ENCODE measurements at places on chromosomes 5 and 9.

- DNase-seq: no peak
Observed at GRCh38 chr9:5579881-5580280, 49.0 kb upstream of the RIC1 start.

DNA sequence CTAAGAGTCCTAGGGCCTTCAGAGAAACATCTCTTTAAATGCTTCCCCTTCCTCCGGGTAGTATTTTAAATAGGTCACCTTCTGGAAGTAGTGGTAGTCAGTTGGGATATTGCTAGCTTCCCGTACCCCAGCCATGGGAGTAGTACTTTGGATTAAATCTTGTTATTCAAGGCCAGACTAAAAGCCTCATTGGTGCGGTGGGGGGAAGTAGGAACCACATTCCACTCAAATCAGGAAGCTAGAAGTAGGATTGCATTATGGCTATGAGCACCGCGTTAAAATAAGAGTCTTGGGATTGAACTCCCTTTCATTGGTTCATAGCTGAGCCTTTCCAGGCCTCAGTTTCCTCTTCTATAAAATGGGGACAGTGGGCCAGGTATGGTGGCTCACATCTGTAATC lies 6.7 kb downstream of the KCNIP1 start:
- DNase-seq: no peak

DNA sequence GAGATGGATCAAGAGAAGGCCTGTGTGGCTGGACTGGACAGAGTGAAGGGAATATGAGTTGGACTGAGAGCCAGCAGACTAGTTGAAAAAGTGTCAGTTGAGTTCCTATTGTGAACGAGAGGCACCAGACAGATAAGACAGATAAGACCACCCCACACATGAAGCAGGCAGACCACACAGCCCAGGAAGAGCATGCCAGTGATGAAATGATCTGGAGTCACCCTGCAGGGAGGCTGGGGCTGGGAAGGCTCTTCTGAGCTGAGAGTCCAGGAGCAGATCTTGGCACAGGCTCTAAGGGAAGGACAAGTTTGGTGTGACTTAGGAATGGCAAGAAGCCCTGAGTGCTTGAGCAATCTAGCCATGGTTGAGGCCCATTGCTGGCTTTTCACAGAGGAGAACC lies 10.6 kb upstream of the SLC25A48 start:
- no peak for DNase-seq

GRCh38 chr5:5134107-5134506 lies 6.0 kb upstream of the ADAMTS16 start:
- DNase-seq: no peak

GRCh38 chr9:5853617-5854016 lies 20.7 kb upstream of the ERMP1 start:
- no peak for DNase-seq

DNA sequence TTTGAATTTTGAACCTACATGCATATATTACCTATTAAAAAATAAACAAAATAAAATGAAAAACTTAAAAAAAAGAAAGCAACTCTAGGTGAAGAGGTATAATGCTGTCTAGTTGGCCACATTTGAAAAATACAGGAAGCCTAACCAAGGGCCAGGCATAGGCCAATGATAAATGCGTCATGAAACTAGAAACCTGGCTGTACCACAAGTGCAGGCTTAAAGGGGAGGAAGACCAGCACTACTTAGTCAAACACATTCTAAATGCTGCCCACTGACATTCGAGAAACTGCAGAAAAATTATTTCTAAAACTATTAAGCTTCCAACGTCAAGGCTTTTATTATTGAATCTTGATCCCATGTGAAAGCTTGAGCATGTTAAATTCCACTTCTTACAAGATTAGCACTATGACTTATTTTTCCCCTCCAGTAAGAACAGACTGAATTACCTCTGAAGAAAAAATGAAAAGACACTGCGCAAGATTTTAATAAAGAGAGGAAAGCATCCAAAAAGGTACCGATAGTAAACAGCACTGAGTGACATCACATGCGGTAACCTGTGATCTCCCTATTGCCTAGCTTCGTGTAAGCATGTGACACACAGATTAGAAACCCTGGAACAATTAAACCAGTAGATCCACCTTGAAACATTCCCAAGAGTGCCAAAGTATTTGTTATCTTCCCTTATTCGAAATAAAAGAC lies 16.2 kb downstream of the CDC14B start:
- DNase-seq: no peak

- DNase-seq: no peak
Observed at GRCh38 chr9:130995086-130996011, 13.6 kb upstream of the LAMC3 start.

- no peak for DNase-seq
Observed at GRCh38 chr5:166909926-166910325, 1381.5 kb upstream of the WWC1 start.

DNA sequence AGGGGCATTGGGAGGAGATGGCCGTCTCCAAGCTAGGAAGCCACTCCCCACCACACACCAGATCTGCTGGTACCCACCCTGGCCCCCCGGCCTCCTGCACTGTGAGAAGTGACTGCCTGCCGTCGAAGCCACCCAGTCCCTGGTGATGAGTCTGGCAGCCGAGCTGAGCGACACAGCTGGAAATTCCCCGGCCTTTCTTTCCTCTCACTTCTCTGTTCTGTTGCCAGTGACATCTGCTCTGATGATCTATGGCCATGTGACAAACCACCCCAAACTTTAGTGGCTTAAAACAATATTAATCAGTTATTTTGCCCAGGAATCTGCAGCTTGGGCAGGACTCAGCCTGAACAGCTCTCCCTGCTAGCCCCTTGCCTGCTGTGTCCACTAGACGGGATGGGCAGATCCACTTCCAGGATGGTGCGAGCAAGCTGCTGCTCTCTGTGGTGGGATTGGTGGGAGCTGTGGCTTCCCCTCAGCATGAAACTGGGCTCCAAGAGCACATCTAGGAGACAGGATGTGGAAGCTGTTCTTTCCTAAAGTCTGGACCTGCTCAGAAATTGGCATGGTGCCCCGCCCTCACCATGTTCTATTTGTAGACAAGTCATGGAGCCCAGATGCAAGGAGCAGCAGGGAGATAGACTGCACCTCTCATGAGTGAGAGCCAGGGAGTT lies 211.2 kb downstream of the GADD45G start:
- DNase-seq: no peak

DNA sequence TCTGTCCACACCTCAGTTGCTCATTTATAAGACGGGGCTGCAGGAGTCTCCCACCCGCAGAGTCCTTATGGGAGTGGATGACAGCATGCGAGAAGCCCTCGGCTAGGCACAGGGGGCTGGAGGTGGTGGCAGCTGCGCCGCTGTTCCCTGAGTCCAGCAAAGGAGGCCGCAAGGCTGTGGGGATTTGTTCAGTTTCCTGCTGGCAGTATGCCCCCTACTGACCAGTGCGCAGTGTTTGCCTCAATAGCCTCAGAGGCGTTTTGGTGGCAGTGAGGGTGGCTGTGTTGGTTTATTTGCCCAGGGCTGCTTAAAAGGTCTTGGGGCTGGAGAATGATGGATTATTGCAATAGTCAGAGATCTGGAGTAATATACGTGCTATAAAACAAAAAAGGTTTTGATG lies 176.3 kb upstream of the OTULINL start:
- no peak for DNase-seq

DNA sequence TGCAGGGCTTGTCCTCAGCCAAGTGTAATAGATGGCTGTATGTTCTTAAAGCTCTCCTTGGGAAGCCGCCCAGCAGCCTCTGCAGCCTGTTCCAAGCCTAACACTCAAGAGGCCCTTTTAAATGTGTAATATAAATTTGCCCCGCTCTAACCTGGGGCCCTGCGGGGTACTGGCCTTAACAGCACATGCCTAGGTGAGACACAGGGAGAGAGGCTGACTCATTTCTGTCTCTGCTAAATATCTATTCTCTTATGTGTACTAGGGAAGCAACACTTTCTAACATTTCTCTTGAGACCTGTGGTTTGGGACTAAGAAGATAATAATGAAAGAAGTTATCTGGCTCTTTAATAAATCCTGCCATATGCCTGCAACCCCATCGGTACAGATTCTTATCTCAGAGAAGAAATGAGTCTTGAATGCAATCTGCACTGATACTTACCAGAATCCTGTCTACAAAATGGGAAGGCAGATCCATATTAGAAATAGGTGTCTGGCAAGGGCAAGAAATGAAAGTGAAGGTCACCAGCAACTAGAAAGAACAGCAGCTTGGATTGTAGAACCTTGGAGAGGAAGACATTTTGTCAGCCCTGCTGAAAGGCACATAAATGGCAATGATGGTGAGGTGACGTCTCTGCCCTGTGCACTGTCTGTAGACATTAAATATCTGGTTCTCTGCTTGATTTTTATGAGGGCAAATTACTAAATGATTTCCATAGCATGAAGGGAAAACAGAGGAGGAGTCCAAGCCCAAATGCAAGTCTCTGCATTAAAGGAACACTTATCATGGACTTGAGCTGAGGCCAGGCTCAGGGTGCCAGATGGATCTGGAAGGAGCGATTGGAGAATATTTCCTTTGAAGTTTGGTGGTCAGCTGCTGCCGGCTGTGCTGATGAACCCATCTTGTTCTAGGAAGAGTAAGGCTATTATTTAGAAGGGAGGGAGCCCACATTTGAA lies 14.5 kb upstream of the TGFBI start:
- no peak for DNase-seq

GRCh38 chr9:133939845-133940244 lies 52.3 kb downstream of the VAV2 start:
- no peak for DNase-seq

DNA sequence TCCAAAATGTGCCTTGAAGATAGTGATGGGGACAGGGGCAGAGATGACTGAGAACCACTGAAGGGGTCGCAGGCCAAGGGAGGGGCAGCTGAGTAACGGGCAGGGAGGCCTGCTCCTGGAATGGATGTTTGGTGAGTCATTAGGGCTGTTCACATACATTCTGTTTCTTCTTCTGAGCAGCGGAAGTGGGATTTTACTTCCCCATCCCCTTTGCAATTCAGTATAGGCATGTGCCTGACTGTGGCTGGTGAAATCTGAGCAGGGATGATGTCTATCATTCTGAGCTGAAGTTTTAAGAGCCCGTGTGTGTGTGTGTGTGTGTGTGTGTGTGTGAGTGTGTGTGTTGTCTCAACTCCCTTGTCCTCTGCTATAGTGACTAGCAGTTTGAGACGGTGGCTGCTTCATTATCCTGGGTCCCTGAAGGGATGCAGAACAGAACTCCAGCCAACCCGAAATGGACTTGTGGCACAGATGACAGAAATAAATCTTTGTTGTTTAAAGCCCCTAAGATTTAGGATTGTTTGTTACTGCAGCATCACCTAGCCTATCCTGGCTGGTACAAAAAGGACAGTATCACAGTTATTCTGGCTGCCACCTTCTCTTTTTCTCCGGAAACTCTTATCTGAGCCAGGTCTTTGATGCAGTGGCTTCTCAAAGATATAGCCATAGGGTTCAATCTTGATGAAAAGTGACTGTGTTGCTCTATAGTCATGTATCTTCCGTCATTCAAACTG lies 29.2 kb upstream of the TGFBI start:
- DNase-seq: no peak

DNA sequence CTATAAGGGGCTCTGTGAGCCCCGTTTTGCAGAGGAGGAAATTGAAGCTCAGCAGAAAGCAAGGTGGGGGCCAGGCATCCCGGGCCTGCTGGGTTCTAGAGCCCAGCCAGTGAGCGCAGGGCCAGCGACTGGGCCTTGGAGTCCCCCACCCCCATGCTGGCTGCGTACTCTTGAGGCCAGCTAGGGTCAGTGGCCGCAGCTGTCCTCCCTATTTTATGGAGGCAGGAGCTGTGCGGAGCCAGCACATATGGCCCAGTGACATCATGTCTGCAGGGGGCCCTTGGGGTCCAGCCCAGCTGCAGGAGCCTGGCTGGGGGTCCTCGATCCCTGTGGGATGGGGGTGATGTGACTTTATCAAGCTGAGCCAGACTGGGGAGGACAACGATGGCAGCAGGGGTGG lies 71.3 kb downstream of the HMCN2 start:
- no peak for DNase-seq

- no peak for DNase-seq
Observed at GRCh38 chr5:127813633-127814587, 110.7 kb downstream of the CCDC192 start.

- no peak for DNase-seq
Observed at GRCh38 chr5:150160448-150161081, 4.9 kb upstream of the PDGFRB start.

DNA sequence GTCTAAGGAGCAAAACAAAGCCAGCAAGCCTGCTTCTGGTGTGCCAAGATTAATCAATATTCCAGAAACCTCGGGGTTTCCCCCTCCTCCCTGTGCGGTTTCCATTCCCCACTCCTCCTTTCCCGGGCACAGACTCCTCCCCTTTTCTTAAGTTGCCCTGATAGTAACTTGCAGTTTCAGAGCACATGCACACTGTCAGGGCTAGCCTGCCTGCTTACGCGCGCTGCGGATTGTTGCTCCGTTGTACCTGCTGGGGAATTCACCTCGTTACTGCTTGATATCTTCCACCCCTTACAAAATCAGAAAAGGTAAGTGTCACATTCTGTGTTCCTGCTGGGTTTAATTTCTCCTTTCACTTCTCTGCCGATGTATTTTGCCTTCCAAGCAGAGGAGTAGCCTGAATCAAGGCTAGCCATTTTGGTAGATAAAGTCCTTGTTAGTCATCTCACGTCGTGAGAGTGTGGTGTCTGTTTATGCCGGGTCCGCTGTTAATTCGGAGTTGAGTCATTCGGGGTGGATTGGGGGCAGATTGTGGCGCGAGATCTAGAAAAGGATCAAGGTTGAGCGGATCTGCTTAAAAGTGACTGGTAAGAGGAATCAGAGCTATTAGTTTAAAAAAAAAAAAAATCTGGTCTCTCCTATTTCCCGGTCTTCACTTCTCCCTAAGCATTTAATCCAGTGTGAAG lies at the start of gene SLC1A3:
Gene SLC1A3, plus strand, starts transcription at position 179 of the 686 bp plus-strand sequence. CDS start 1,818 bp downstream, outside the sequence.
- no peak for DNase-seq

- no peak for DNase-seq
Observed at GRCh38 chr5:151155775-151156506, 1.6 kb downstream of the ANXA6 start.

GRCh38 chr5:131532031-131532640 lies 102.9 kb downstream of the RAPGEF6 start:
- DNase-seq: no peak

DNA sequence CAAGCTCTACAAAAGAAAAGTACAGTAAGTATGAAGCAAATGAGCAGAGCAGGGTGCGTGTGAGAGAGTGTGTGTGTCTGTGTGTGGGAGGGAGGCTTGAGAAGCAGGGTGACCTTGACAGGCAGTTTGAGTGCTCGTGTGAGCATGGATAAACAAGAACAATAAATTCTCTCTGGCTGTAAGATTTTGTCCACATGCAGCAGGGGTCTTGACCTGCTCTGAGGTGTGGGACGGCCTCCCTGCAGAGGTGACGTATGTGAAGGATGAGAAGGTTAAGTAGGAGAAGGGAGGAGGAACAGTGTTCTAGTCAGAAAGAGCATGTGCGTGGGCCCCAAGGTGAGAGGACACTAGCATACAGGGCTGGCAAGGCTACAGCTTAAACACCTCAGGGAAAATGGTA lies 49.0 kb downstream of the SPTLC1 start:
- DNase-seq: no peak

DNA sequence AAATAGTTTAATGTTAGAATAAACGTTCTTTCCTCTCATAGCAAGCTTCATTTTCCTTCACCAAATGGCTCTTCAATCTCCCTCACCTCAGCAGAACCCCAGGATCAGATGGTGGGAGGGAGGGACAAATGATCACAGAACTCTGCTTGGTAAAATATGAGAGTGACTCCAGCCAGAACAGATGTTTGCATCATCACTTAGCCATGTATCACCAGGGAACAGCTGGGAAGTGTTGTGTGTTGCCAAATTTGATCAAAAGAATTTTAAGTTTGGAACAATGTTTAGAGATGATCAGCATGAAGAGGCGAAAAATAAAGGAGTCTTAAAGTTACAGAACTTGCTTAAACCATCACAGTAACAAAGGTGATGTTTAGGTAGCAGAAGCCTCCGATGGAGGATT lies 115.7 kb downstream of the FRMD3 start:
- no peak for DNase-seq
